ENCODE measurements at places on chromosomes 11 and 22.

DNA sequence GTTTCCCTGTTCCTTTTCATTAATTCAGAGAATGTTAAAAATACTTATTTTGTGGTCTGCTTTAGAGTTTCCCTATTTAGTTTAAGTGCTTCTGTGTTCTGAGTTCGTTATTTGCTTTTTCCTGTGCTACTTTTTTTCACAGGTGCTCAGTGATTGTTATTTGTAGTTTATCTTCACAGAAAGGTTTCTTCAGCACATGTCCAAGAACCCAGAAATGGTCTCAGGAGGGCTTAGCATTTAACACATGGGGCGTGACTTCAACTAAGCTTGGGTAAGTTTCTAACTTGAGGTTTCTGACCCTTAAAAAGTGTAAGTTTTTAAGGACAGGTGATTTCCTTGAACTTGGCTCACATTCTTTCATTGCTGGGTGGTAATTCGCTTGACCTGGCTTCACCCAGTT, 157.3 kb downstream of the AASDHPPT start:
- DNase-seq, result no peak

- DNase-seq, result no peak
Measured at GRCh38 chr11:71930556-71931244, 1.9 kb downstream of the RNF121 start.

DNA sequence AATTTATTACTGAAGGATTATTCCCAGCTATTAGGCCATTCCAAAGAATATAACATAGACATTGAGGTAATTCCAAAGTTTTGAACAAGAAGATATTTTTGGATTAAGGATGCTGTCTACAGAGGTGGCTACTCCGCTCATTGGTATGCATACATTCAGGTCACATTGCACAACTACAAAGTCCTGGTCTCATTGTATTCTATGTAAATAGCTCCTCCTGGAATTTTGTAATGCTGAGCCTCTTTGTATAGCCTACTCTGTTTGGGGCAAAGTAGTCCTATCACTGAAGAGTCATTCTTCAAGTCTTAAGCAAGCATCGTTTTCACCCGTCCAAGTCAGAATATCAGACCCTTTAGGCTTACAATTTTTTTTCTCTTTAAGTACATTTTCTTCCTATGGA, 142.4 kb downstream of the KIF18A start:
- DNase-seq, result no peak

DNA sequence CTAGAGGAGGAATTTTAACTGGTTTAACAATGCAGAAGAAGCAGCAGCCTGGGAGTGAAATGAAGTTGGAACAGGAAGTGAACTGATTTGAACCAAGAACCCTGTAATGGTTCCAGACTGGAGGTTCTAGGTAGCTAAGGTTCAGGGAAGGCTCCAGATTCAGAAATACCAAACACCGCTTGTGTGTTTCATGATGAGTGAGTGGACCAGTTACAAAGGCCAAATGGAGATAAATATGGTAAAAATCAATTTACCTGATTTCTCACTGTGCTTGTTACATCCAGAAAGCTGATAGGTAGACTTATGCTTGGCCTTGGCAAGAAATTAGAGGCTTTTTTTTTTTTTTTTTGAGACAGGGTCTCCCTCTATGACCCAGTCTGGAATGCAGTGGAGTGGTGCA, 12.9 kb downstream of the ATG13 start:
- no peak for DNase-seq

- DNase-seq, result no peak
Measured at GRCh38 chr11:121534131-121535093, 81.6 kb upstream of the SORL1-AS1 start.

DNA sequence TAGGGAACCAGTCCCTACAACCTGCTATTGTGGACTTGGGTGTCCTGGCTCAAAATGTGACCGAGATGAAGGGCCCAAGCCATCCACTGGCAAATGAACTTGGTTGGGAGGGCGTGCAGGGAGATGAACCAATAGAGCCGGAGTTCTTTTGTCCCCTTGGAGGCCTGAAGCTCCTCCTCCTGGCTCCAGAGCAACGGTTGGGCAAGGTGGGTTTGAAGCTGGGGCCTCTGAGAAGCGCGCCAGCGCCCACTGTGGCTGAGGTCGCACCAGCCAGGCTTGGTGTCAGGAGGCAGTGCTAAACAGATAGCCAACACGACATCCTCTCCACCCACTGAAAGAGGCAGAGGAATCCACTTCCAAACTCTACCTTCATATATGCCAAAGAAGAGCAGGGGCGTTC, 36.0 kb upstream of the PACSIN2 start:
- DNase-seq, result no peak

- DNase-seq, result no peak
Measured at GRCh38 chr11:119518746-119519730, 96.1 kb upstream of the THY1 start.

DNA sequence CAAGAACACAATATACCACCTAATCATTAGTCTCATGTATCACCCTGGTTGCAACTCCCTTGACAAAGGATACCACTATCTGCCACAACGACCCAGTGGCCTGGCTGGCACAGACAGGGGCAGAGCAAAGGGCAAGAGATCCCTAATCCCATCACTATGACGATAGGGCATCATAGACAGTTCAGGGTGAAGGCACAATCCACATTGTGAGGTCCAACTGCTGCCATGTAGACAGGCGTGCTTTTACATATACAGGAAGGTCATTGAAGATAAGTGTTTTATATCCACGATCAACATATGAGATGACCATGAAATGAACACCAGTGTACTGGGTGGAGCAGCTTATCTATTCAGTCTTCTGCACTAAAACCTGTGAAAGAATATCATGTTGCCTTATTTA, 94.6 kb downstream of the IGLL1 start:
- DNase-seq, result no peak

DNA sequence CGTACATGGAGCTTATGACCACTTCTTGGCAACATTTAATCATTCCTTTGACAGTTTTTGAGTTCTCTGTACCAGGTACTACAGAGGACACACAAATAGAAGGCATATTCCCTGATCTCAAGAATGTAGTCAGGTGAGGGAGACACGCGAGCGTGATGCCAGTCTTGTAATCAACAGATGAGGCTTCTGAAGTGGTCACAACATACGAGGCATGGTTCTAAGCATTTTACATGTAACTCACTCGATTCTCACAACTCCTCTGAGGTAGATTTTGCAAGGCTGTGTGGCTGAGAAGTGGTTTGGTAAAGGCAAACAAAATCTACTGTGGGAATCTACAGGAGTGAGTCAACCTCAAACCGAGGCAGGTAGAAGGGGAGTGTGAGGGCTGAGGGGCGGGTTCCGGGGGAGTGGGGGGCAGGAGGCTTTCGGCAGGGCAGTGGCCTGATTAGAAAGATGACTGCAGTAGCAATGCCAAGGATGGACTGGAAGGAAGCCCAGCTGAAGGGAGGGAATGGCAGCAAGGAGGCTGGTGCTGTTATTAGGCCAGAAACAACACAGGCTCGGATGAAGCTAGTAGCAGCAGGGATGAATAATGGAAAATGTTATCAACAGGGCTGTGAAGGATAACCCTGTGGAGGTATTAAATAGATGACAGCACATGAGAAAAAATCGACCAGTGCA, 63.8 kb downstream of the ST14 start:
- DNase-seq, result no peak

- DNase-seq, result no peak
Measured at GRCh38 chr11:10350334-10350733, 45.5 kb downstream of the ADM start.

DNA sequence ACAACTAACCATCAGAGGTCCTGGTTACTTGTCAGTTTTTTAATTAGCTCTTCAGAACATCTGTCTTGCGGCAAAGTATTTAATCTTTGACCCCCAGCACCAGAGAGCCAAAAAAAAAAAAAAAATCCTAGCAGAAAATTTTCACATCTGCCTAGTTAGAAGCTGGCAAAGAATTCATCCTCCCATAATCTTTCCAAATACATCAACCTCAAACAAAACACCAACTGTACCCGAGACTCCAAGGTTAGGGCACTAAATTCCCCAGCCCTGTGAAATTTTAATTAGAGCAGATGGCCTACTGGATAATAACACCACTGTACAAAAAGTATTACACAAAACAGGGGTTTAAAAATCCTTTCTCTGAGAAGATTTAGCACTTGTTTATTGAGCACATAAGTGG, 55.7 kb downstream of the RAB38 start:
- DNase-seq, result no peak

- no peak for DNase-seq
Measured at GRCh38 chr11:86062719-86063118, 6.2 kb downstream of the PICALM start.

DNA sequence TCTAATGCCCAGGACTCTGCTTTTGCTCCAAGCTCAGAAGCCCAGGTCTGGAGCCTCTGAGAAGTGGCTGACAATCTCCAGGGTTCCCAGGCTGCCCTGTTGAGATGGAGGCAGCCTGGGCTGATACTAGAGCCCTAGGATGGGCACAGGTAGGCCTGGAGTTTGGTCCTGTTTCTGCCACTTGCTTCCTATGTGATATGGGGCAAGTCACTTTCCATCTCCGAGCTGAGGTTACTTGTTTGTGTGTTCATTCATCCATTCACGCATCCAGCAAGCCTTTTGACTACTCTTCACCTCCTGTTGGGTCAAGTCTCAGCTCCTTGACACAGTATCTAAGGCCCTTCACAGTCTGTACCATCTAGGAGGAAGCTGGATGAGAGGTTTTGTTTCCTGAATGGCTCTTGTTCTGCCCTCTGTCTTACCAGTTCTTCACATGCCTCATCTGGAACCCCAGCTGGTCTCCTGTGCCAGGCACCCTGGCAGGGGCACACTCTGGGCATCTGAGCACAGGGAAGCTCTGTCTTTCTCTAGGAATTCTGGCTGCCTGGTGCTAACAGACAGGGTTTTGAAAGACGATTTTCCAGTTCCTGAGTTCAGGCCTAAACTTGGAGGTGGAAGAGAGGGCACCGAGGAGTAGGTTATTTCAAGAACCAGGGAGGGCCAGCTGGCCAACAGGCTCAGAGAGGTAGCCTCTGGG, 53.2 kb upstream of the AMPD3 start:
- DNase-seq, result no peak

Measured in stimulated activated CD4-positive, alpha-beta T cell treated with anti-CD3 and anti-CD28 coated beads, TNF-alpha, amount 100 ng/mL, for 4 hours (primary cell).